ENCODE measurements at places on chromosomes 16 and 17.

- no peak for DNase-seq
Observed at GRCh38 chr17:80012765-80013741, 22.6 kb downstream of the TBC1D16 start.

GRCh38 chr17:8494506-8495111, 58.9 kb downstream of the NDEL1 start:
- no peak for DNase-seq

- DNase-seq: no peak
Observed at GRCh38 chr16:65831903-65832666, 534.4 kb upstream of the CDH5 start.

DNA sequence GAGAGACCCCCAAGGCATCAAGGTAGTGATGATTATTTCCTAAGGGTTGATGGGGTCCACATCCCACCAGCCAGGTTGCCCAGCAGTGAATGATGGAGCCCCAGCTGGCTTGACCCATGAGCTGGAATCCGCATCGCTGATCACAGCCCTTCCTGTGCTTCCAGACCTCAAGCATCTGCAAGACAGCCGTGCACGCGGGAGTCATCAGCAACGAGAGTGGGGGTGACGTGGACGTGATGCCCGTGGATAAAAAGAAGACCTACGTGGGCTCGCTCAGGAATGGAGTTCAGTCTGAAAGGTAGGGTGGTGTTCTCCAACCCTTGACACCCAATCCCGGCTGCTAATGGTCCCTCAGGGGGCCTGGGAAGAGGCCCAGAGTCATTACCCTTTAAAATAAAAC, 69.3 kb downstream of the CRISPLD2 start:
- DNase-seq: no peak

DNA sequence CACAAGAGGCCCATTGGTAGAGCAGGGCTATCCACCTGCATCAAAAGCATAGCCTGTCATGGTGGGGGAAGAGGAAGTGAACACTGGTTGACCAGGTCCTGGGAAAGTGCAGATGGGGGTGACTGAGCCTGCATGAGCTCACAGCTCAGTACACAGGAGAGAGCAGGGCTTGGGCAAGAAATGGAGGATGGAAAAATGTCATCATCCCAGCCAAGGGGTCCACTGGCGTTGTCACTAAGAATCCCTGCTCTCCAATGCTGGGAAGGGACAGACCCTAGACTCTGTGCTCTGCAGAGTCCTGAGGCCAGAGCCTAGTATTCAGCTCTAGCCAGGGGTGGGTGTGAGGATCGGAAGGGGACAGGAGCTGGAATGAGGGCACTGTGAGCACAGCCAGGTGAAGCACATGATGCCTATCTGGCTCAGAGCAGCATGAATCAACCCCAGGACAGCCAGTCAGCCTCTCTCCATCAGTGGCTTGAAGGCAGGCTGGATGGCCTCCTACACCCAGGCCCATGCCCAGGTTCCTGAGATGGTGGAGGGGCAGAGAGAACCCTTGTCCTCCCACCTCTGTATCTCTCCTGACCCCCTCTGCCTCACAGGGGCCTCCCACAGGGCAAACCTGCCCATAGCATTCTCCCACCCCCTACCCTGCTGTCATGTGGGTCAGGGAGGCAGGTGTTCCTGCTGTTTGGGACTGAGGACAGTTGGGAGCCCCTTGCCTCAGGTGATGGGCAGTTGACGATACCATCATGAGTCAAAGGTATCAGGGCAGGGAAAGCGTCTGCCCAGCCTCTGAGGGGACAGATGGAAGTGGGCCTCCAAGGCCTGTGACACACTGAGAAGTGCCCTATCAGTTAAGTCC, 13.8 kb upstream of the CTCF start:
- DNase-seq: no peak

GRCh38 chr16:67240506-67240905, 6.8 kb downstream of the FHOD1 start:
- peak; percentile 83 for DNase-seq

DNA sequence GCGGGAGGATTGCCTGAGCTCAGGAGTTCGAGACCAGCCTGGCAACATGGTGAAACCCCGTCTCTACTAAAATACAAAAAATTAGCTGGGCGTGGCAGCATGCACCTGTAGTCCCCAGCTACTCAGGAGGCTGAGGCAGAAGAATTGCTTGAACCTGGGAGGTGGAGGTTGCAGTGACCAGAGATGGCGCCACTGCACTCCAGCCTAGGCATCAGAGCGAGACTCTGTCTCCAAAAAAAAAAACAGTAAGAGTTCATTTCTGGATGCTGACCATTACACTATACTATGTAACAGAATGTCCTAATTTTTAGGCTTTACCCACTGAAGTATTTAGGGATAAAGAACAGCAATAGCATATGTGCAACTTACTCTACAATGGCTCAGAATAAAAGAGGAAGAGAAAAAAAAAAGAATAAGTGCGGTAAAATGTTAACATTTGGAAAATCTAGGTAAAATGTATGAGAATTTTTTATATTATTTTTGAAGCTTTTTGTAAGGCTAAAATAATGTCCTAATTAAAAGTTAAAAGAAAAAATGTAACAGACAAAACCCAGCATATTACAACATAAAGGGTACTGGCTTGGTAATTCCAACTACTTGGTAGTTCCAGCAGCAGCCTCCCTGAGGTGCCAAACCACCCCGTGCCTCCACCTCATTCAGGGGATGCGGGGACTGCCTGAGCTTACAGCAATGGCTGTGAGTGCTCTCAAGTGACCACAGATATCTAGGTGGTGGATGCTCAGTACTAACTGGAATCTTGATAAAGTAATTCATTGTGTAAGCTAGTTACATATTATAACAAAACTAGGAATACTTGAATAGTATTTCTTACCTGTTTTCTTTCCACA, 10.9 kb downstream of the COPS3 start:
- peak; percentile 12 for DNase-seq

DNA sequence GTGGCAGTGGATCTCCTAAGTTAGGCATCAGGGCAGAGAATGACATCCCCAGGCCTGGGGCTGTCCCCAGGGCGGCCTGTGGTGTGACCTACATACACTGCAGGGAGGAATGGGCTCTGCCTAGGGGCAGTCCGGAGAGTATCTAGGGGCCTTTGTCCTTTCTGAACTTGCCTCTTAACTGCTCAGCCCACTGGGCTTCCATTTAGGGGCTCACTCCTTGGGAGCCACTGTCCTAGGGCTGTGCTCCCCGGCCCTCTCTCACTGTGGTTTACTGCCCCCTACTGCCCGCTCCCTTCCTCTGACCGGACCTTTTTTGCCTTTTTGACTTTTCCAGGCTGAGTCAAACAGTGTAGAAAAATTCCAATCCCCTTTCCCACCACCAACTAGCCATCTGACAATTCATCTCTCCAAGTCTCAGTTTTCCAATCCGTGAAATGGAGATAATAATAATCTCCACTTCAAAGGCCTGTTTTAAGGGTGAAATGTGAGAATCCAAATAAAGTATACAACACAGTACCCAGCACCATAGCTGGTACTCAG, 66.8 kb downstream of the DNAH3 start:
- DNase-seq: no peak

DNA sequence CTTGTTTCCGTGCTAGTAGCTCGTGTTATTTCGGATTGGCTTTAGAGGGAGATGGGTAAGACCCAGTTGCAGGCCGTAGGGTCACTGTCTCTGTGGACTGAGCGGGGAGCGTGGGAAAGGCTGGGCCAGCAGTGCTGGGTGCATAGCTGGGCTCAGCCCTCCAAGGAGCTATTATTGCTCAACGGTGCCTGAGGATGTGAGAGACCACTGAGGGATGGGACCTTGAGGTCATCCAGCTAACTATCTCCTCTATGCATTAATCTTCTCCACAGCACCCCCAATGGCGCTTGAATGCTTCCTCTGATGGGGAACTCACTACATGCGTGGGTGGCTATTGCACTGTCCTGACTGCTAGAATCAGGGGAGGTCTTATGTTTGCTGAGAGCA, 126.1 kb upstream of the FOXF1 start:
- DNase-seq: no peak

DNA sequence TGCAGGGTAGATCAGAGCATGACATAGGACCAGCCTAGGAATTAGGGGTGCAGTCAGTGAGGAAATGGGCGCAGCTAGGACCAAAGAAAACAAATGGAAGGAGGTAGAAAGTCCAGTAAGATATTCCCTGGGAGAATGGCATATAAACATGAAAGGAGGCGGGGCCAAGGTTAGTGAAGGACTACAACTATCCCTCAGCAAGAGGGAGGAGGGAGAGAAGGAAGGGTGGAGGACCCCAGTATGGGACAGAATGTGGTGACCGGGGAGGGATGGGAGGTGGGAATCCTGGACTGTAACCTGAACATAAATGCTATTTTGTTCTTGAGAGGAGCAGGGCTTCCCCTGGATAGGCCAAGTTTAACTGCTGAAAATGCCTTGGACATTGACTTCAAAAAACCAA, 22.8 kb downstream of the ITGB3 start:
- DNase-seq: no peak

DNA sequence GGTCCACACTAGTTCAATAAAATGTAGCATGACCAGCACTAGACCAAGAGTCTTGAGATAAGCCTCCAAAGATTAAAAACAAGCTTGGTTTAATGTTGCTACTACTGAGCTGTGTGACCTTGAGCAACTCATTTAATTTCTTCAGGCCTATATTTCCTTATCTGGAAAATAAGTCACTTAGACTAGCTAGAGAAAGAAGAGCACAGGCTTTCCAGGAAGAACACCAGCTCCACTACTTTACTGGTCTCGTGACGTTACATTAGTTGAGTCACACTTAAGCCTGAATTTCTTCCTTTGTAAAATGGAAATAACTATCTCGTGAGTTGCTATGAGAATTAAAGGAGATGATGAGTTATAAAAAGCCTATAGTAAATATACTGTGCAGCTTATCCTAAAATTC, 5.4 kb downstream of the HELZ start:
- peak; percentile 67 for DNase-seq

DNA sequence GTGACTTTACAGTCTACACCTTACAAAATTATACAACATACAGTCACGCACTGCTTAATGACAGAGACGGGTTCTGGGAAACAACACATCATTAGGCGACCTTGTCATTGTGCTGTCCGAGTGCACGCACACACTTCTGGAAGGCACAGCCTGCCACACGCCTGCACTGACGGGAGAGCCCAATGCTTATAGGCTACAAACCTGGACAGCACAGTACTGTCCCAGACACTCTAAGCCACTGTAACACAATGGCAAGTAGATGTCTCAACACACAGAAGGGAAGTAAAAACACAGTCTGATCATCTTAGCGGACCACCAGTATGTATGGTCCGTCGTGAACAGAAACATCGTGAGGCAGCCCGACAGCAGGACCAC, 29.8 kb downstream of the KLHDC4 start:
- no peak for DNase-seq

DNA sequence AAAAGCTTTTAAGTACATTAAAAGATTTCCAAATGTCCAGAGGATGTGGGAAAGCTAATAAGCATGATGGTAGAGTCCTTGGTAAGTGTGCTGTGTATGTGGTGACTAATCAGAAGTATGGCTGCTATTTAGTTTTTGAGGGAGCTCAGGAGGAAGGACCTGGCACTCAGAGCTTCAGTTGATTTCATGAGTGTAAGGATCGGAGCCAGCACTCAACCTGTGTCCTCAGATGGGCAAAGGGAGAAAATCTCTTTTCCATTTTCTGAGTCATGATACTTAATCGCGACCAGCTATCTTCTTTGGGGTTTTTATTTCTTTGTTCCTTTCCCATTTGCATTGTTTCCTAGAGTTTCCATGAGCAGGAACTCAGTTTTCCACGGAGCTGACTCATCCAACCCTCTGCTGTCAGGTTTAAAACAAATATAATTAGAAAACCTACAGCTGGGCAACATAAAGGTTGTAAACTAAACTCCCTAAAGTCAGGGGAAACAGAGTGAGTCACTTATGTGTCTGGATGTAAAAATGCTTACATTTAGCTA, 125.4 kb downstream of the MAP2K6 start:
- peak; percentile 86 for DNase-seq

DNA sequence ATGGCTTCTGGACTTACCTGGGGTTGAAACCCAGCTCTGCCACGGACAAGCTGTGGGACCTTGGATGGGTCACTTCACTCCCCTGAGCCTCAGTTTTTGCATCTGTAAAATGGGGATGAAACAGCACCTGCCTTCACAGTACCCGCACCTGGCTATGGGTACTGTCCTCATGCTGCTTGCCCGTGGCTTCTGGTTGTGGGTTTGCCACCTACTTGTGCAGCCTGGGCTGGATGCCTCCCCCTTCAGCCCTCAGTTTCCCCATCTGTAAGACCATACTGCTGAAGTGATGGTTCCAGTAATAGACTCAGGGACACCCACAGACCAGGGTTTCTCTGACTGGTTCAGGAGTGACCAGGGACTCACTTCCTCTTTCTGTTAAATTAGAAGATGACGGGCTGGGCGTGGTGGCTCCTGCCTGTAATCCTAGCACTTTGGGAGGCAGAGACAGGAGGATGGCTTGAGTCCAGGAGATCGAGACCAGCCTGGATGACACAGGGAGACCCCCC, 9.4 kb downstream of the GLIS2 start:
- no peak for DNase-seq

DNA sequence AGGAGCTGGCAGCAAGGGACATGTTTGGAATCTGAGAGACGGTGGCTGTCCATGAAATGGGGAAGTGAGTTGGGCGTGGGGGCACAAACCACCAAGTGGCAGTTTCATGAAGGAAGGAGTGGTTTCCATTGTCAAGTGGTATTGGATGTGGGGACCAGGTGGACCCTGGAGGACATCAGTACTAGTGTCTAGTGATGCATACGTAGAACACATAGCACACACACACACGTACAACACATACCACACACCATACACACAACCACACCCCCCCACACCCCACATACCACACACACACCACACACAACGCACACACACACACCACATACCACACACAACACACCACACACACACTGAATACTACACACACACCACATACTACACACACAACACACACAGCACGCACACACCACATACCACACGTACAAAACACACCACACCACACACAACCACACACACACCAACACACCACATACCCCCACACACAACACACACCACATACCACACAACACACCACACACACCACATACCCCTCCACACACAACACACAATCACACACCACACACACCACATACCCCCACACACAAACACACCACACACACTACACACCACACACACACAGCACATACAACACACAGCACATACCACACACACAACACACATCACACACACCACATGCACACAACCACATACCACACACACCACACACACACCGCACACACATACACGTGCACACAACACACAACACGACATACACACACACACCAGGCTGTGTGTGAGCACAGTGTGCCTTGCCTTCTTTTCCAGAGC, 41.1 kb upstream of the GSE1 start:
- DNase-seq: no peak
